CD4-positive, alpha-beta T cell treated with Interferon alpha-2 for 1 hour (primary cell): ENCODE measurements at places on chromosomes 1 and 21.

- DNase-seq = no peak
Measured at GRCh38 chr21:31550070-31550469, 109.4 kb upstream of the SOD1 start.

DNA sequence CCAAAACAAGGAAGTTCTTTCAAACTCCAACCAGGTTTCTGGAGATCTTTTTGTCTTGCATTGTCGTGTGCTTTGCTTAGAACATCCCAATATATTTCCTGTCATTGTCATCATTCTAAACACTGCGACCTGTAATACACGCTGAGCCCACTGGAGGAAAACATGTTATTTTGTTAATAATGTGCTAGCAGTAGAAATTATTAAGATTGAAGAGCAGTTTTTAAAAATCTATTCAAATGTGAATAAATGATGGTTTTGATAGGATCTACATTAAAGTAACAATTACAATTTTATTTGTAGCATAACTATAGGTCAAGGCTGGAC is 268.5 kb downstream of the PTPRC start:
- peak; percentile 27 for DNase-seq

- DNase-seq = no peak
Measured at GRCh38 chr1:29052941-29053340, 70.8 kb downstream of the TMEM200B start.

- DNase-seq = no peak
Measured at GRCh38 chr1:204001166-204001901, 71.6 kb upstream of the SOX13 start.

- no peak for DNase-seq
Measured at GRCh38 chr1:213277036-213277435, 226.0 kb downstream of the RPS6KC1 start.

GRCh38 chr1:37947364-37947763 is 511 bp upstream of the INPP5B start:
- no peak for DNase-seq

DNA sequence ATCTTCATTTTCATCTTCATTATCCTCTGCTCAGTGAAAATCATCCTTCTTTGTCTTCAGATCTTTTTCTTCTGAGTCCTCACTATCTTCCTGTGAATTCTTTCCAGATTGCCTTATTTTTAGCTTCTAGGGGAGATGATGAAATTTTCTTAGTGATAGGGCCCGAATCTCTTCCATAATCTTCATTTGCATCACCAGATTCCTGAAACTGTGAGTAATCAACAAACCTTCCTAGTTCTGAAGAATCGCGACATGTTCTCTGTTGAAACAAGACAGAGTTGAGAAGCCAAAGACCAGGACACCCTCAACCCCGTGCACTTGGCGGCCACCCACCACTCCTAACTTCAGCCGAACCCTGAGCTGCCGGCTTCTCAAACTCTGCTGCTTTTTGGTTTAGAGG is 92.8 kb upstream of the CDC42BPA start:
- DNase-seq = no peak
